ENCODE measurements at places on chromosomes 4 and X.

DNA sequence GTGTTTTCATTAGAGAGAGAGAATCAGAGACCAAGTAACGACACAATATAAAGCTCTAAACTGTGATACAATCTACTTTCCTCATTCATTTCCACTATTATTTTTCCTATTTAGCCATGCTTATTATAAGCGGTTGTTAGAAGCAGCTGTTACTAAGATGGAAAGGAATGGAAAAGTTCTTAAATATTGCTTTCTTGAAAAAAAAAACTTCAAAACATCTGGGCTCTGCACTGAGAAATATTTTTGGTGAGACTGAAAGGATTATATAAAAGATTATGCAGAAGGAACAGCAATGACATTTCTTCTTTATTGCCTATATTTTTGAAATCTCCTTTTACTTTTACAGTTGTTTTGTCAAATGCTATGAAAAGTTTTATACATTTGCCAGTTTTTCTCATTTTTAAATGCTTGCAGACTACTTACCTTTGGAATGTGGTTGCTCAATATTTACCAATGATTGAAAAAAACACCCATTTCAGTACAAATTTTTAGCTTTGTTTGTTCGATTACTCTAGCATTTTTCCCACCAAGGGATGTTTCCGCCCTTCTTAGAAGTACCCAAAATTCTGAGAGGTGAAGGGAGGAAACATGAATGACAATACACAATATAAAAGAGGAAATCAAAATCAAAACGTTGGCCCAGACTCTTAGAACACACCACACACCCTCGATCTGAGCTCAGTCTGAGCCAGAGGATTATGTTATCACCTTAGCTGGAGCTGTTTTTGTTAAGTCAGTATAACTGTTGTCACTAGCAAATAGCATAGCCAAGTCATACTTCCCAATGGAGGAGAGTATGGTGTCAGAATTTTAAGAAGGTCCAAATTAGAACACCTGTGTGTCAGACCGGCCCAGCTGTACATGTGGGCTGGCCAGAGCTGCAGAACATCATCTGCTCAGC lies 18.4 kb downstream of the DKK2 start:
- no peak for DNase-seq

GRCh38 chrX:20215565-20215964 lies 51.1 kb downstream of the RPS6KA3 start:
- no peak for DNase-seq

DNA sequence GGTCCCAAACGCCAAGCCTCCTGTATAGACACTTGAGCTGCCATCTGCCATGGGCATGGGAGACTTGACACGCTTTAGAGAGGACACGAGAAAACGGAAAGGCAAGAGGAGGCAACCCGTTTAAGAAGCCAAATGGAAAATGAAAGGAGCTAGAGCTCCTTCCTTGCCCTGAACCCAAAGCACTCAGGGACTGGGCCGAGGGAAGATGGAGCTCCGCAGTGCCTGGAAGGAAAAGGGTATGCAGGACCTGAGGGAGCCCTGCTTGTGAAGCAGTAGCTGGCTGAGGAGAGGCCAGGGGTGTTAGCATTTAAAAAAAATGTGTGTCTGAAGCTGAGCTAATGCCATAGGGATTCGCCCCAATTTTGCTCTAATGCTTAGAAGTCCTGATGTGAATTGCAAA lies 15.1 kb downstream of the MCF2 start:
- no peak for DNase-seq

- no peak for DNase-seq
Observed at GRCh38 chrX:39619182-39620009, 478.4 kb downstream of the BCOR start.

GRCh38 chr4:182507805-182508204 lies 264.6 kb downstream of the TENM3 start:
- DNase-seq: no peak

- no peak for DNase-seq
Observed at GRCh38 chr4:123284168-123284567, 112.4 kb upstream of the SPRY1 start.

GRCh38 chr4:113756005-113756410 lies 5.5 kb downstream of the CAMK2D start:
- no peak for DNase-seq

GRCh38 chr4:110609044-110609750 lies 13.7 kb downstream of the PITX2 start:
- DNase-seq: no peak

- DNase-seq: no peak
Observed at GRCh38 chr4:176469546-176469945, 149.8 kb downstream of the SPCS3 start.

- DNase-seq: no peak
Observed at GRCh38 chrX:9148615-9149399, 114.9 kb upstream of the FAM9B start.

GRCh38 chrX:120823556-120823955 lies 52.1 kb downstream of the CT47B1 start:
- no peak for DNase-seq

DNA sequence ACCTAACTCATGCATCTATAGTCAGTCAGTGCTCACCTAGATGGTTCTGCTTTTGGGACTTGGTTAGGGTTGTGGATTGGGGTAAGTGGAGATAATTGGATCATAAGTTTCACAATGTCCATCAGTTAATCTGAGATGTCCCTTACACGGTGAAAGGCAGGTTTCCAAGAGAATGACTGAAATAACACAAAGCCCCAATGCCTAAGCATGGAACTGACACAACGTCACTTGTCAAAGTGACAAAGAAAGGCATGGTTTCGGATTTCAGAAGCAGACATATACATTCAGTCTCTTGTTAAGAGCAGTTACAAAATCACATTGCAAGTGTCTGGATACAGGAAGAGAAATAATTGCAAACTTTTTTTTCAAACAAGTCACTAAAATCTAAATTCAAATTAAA lies 1456.9 kb downstream of the TECRL start:
- DNase-seq: no peak

DNA sequence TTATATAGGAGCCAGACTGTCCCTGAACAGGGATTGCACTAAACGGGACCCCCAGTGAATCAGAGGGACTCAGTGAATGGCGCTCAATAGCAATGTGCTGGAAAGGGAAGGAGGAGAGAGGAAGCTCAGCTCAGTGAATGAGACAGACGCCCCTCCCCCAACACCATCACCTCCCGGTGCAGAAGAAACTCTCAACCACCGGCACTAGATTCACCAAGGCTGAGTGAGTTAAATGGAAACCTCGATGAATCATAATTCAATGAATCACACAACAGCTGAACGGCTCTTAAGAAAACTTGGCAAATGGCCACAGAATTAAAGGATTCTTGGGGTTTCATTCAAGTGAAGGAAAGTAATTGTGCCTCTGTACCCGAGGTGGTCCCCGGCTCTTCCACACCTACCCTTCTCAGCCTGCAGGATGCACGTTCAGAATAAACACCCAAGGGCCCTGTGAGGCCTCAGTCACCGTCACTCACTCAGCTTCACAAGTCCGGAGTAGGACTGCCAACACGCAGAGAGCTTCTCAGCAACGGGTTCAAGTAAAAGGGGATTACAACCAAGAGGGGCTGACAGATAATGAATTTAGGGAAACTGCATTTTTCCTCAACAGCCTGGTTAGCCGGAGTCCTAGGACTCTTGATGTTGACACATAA lies 29.3 kb downstream of the CRMP1 start:
- DNase-seq: no peak

- DNase-seq: no peak
Observed at GRCh38 chr4:25481648-25482047, 104.6 kb downstream of the ANAPC4 start.

GRCh38 chrX:94695910-94696309 lies 1021.9 kb downstream of the FAM133A start:
- DNase-seq: no peak

DNA sequence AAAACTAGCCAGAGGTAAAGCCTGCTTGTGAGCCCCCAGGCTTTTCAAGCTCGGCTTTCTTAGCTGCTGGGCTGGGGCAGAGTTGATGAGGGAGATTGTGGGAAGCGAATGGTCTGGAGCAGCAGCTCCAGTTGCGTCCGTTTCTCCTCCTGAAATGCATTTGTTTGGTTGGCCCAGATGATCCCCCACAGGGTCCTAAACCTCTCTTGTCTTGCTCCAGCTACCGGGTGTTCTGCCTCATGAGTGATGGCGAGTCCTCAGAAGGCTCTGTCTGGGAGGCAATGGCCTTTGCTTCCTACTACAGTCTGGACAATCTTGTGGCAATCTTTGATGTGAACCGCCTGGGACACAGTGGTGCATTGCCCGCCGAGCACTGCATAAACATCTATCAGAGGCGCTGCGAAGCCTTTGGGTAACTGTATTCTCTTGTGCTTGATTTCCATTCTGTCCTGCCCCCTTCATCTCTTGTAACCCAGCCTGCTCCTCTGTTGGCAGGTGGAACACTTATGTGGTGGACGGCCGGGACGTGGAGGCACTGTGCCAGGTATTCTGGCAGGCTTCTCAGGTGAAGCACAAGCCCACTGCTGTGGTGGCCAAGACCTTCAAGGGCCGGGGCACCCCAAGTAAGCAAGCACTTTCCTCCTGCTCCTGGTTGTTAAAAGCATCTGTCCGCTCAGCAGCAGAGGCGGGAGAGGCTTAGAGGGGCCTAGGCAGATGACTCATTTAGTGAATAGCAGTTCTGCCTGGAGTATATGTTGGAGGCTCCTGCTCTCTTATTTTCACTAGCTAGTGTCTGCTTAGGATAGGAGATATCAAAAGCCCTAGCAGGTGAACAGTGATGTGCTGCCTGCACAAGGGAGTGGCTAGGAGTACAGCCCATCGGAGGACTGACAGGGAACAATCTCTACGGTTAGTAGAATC lies 15.3 kb downstream of the TKTL1 start:
- DNase-seq: no peak

GRCh38 chr4:79272761-79273160 lies 53.1 kb downstream of the NAA11 start:
- DNase-seq: no peak

GRCh38 chrX:52933976-52934703 lies 24.2 kb downstream of the FAM156A start:
- DNase-seq: no peak

DNA sequence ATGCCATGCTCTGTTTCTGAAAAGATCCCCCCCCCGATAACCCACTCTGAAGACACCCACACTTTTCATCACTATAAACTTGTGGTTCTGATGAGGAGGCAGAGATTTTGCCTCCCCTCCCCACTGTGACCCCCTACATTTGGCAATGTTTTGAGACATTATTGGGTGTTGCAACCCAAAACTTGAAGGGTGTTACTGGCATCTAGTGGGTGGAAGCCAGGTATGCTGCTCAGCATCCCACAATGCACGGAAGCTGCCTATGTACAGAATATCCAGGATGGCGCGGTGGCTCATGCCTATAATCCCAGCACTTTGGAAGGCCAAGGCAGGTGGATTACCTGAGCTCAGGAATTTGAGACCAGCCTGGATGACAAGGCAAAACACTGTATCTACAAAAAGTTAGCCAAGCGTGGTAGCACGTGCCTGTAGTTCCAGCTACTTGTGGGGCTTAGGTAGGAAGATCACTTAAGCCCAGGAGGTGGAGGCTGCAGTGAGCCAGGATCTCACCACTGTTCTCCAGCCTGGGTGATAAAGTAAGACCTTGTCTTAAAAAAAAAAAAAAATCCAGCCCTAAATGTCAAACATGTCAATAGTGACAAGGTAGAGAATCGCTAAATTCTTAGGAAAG lies 87.3 kb downstream of the SCD5 start:
- DNase-seq: no peak

DNA sequence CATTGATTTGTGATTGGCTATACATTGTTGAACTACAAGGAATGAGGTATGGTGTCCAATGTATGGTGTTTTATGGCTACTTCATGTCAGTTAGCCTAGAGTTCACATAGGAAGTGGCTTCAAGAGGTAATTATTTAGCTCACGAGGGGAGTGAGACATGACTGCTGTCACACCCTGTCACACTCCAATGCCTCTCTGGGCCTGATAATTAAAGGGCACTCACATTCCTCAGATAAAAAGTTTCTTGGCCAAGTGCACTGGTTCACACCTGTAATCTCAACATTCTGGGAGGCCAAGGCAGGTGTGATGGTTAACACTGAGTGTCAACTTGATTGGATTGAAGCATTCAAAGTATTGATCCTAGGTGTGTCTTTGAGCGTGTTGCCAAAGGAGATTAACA lies 65.0 kb upstream of the DDX60 start:
- DNase-seq: no peak

GRCh38 chr4:114384629-114385028 lies 214.0 kb upstream of the UGT8 start:
- no peak for DNase-seq

DNA sequence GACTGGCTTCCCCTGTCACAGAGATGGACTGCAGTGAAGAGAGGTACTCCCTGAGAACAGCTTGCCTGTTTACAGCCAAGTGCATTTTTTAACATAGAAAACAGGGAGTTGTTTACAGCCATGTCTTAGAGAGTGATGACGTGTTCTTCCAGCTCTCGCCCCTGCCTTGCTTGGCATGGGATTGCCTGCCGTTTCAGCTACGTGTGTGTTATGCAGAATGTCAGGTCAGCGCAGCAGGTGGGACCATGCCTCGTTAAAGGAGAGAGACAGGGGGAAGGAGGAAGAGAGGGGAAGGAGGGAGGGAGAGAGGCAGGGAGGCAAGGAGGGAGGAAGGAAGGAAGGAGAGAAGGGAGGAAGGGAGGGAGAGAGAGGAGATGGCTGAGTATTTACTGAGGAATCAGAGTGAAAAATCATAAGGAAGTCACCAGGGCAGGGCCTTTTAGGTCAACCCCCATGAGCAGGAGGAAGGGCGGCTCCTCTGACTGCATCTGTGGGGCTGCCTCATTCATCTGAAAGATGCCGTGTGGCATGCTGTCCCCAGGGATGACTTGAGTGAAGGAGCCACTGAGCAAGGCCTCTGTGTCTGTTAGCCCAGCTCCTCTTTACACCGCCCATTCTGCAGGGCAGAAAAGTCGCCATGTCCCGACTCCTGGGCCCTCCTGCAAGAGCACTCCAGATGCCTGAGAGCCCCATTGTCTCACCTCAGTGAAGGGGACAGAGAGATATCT lies 139.7 kb upstream of the PSAPL1 start:
- DNase-seq: no peak

DNA sequence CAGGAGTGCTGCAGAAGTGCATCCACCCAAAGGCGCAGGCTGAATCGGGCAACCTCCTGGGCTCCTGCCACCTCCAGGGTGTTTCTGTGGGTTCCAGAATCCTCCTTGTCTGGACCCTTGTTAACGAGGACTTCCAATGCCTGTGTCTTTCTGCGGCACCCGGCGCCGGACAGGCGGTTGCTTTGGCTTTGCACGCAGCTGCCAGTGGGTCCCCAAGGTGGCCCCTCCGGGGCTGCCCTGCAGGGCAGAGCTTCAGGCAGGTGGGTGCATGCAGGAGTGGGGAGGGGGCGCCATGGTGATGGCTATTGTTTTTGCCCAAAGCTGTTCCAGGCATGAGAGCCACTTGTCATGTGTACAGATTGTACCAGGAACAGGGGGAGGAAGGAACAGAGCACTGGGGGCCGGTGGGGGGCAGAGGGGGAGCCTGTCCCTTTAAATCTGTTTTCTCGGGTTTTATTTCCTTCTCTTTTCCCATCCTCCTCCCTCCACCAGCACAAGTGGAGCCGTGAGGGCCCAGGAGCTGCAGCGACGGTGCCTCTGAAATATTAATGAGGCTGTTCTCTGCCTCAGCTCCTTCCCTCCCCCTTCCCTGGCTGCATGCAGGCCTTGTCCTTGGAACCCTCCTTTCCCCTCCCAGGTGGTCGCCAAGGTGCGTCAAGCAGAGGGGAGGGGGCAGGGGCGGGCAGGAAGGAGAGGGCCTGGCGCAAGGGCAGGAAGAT lies 13.1 kb downstream of the ATP2B3 start:
- no peak for DNase-seq
